Gastroesophageal sphincter (tissue), 4 donors: ENCODE measurements at places on chromosomes 12 and 14. TPM values are rescaled to one million over a fixed set of nuclear protein-coding genes. Genes with fewer than 3 reads are reported as not detected.

Gene DCN
- 552 TPM for total RNA-seq

Gene FOXM1
- 1.7 TPM for total RNA-seq

- no peak overlapping the region for H3K27ac ChIP-seq
- H3K36me3 ChIP-seq = no peaks in the 10 kb centered on the region
- no peak for ATAC-seq
- peaks cover 9% of the 10 kb centered on the region for H3K4me1 ChIP-seq
- H3K4me3 ChIP-seq = no peak overlapping the region
Observed at GRCh38 chr14:67527756-67528155, 5.3 kb upstream of the PLEKHH1 start.

Gene IKBIP
- total RNA-seq = 8.3 TPM

Gene ASCL1
- not detected for total RNA-seq

Gene IL23A
- not detected for total RNA-seq

Gene SDR9C7
- not detected for total RNA-seq

Gene NRL
- total RNA-seq = 0.81 TPM

- H3K27ac ChIP-seq = peak overlapping the region; percentile 71
- peaks cover 11% of the 10 kb centered on the region for H3K27me3 ChIP-seq
- no peaks in the 10 kb centered on the region for H3K4me1 ChIP-seq
- H3K36me3 ChIP-seq = no peaks in the 10 kb centered on the region
Observed at GRCh38 chr14:101481557-101481956, 79.7 kb upstream of the DIO3 start.

DNA sequence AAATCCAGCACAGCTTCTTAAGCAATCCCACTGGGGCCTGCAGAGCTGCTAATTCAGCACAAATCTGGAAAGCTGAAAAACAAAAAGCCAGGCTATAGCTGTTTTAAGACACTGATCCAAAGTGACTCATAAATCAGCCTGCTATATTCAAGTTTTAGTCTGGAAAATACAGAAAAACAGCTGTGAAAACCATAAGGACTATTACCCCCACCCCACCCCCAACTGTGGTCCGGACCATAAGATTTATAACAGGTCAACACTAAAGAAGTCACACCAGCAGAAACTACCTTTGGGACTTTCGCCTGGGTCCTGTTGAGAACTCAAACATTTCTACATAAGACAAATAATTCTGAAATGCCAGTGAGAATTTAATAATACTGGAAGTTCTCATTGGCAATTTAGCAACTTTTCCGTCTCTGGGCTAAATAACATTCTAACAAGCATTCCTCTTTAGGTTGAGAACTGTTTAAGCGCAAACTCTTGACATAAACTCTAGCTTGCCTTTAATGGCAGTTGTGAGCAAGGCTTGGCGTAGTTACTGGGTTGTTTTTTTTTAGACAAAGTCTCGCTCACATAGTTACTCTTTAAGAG is 3.3 kb downstream of the LRIG3 start:
- no peaks in the 10 kb centered on the region for H3K27me3 ChIP-seq
- H3K27ac ChIP-seq = peak overlapping the region; percentile 99
- H3K36me3 ChIP-seq = peaks cover 19% of the 10 kb centered on the region
- ATAC-seq = no peak

- H3K4me3 ChIP-seq = no peak overlapping the region
- ATAC-seq = no peak
- H3K4me1 ChIP-seq = no peaks in the 10 kb centered on the region
- H3K36me3 ChIP-seq = no peaks in the 10 kb centered on the region
- no peak overlapping the region for H3K27ac ChIP-seq
- no peaks in the 10 kb centered on the region for H3K27me3 ChIP-seq
Observed at GRCh38 chr14:89476354-89476896, 59.4 kb upstream of the FOXN3 start.

Gene MAP1LC3B2
- not detected for total RNA-seq

Gene ZDHHC22
- 0.12 TPM for total RNA-seq

- H3K27ac ChIP-seq = peak overlapping the region; percentile 19
- H3K27me3 ChIP-seq = no peaks in the 10 kb centered on the region
- peaks cover 66% of the 10 kb centered on the region for H3K4me1 ChIP-seq
- ATAC-seq = no peak
- no peaks in the 10 kb centered on the region for H3K36me3 ChIP-seq
- H3K4me3 ChIP-seq = no peak overlapping the region
Observed at GRCh38 chr14:101877766-101878165, 86.6 kb upstream of the DYNC1H1 start.

DNA sequence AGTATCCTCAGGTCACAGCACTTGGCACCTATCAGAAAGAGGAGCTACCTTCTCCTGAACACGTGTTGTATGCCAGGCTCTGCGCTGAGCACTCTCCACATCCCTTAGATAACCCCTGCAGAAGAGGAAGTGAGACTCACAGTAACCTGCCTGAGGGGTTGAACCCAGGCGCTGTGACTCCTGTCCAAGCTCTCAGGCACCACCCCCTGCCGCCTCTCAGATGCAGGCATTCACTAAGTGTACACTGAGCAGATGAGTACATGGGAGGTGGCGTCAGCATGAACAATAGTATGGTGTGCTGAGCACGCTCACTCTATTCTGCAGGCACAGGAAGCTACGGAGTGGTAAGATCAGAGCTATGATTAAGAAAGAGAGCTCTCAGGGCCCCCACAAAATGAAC is 21.0 kb upstream of the RIC8B start:
- H3K27me3 ChIP-seq = no peaks in the 10 kb centered on the region
- no peaks in the 10 kb centered on the region for H3K36me3 ChIP-seq
- no peaks in the 10 kb centered on the region for H3K4me1 ChIP-seq
- no peak overlapping the region for H3K4me3 ChIP-seq
- no peak for ATAC-seq
- no peak overlapping the region for H3K27ac ChIP-seq

DNA sequence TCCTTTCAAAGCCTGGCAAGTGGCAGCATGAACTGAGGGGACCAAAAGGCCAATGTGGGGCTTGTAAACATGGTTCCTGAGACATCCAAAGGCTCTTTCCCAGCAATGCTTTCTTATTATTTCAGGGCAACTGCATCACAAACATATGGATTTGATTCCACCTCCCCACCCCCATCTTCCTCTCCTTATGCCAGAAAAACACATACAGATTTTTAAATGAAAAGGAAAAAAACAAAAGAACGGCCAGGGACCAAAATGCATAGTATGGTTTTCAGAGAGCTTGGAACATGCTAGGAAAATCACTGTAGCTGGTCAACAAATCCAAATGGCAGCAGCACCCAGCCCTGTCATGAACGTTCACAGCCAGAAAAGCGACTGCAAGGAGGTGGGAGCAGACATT is 167.6 kb downstream of the ANO2 start:
- no peaks in the 10 kb centered on the region for H3K4me1 ChIP-seq
- no peak overlapping the region for H3K4me3 ChIP-seq
- H3K27me3 ChIP-seq = no peaks in the 10 kb centered on the region
